ENCODE measurements at places on chromosomes 11 and 22. TPM values are rescaled to one million over a fixed set of nuclear protein-coding genes. Genes with fewer than 3 reads are reported as not detected.

DNA sequence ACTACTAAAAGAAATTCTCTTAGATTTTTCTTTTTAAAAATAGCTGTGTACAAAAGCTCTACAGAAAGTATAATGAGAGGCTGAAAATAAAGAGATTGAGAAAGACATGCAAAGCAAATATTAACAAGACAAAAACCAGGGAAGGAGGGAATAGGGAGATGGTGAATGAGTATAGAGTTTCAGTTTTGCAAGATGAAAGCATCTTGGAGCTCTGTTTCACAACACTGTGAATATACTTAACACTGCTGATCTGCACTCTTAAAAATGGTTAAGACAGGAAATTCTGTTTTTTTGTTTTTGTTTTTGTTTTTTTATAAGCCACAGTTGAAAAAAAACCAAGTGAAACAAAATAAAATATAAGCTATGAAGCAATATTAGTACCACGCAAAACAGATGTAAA is 5.5 kb downstream of the TMEM218 start:
- no peak for DNase-seq

DNA sequence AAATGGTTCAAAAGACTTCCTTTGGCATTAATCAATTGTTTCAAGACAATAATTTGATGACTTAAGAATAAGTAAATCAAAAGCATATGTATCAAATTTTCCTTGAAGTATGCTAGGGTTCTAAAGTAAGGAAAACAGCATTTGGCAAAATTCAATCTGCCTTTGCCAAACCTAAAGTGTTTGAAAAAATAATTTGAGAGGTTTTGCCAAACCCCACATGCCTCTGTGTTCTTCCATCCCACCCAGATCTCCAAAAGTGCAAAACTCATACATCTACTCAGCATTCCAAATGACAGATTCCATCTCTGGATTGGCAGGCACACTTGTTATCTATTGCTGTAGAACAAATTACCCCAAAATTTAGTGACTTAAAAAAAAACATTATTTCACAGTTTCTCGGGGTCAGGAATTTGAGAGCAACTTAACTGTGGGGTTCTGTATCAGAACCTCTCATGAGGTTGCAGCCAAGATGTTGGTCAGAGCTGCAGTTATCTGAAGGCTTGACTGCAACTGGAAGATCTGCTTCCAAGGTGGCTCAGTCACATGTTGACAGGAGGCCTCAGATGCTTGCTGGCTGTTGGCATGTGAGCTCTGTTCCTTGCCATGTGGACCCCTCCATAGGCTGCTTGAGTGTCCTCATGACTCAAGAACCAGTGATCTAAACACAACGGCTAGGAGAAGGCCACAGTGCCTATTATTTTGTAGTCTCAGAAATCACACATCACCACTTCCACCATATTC is 100.6 kb upstream of the ARHGAP42 start:
- DNase-seq = no peak

GRCh38 chr11:30488304-30488998 is 97.7 kb downstream of the MPPED2 start:
- DNase-seq = no peak

- no peak for DNase-seq
Observed at GRCh38 chr22:27815826-27816530, 14.4 kb upstream of the MN1 start.

- DNase-seq = no peak
Observed at GRCh38 chr11:61533401-61533800, 24.9 kb downstream of the LRRC10B start.

DNA sequence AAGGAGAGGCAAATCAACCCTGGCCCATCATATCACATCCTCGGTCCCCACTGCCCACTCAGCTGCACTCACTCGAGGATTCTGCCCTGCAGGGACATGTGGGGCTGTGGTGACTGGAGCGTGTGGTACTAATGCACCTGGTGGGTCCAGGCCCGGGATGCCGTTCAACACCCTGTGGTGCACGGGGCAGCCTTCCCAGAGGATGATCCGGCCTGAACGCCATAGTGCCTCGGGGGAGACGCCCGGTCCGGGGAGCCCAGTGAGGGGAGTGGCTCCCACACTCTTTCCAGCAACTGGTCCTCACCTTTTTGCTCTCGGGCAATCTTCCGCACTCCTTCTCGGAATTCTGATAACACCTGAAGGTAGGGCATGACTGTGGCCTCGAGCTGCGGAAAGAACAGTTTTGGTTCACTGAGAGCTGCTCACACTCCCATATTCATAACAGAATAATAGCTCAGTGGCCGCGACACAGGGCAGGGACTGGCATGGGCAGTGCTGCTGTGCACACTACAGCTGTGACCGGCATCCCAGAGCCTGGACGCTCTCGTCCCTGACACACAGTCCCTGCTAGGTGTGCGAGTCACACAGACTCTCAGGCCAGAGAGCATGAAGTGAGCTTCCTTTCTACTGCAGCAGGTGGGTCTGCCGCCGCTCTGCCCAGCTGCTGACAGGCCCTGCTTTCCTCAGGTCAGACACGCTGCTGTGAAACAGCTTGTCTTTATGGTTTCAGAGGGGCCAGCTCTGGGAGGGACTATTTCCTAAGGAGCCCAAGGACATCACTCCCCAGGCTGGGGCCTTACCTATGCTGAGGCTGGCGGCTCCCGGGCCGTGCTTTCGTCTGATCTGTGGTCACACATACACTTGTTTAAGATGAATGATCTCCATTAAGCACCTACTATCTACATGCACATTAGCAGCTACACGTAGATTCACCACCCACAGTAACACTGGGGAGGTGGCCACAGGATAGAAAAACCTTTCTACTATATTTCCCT is 20.1 kb upstream of the NAP1L4 start:
- no peak for DNase-seq

- no peak for DNase-seq
Observed at GRCh38 chr22:35377735-35378134, 3.2 kb upstream of the HMOX1 start.

DNA sequence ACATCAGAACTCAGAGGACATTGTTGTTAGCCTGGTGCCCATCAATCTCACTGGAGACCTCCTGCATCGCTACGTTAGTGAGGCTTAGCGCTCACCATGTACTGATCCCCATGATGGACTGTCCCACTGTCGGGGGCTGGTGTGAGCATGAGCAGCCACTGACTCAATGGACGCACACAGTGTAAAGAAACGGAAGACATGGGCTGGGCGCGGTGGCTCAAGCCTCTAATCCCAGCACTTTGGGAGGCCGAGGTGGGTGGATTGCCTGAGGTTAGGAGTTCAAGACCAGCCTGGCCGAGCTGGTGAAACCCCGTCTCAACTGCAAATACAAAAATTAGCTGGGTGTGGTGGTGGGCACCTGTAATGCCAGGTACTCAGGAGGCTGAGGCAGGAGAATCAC is 112.9 kb downstream of the CRYBB2 start:
- no peak for DNase-seq

DNA sequence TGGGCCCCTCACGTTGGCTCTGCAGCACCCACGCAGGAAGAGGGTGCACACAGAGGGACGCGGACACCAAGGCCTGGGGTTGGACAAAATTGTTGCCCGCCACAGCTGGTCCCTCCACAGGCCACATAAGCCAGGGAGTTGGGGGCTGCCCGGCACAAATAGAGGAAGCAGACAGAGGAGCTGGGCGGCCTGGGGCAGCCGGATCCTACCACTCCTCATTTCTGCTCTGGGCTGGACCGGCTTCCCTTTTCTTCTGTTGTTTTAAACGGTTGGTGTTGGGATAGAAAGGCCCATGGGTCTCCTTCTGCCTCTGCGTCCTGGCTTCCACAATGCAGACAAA is 36.4 kb upstream of the LINC01488 start:
- no peak for DNase-seq

GRCh38 chr11:122772945-122773344 is 65.4 kb upstream of the CRTAM start:
- DNase-seq = no peak

- DNase-seq = no peak
Observed at GRCh38 chr11:133318221-133318620, 214.1 kb downstream of the OPCML start.

GRCh38 chr11:85945296-85945695 is 90.1 kb downstream of the CCDC83 start:
- no peak for DNase-seq

- no peak for DNase-seq
Observed at GRCh38 chr22:42831712-42832111, 25.4 kb downstream of the ARFGAP3 start.

- no peak for DNase-seq
Observed at GRCh38 chr11:116654526-116654925, 118.3 kb downstream of the BUD13 start.

DNA sequence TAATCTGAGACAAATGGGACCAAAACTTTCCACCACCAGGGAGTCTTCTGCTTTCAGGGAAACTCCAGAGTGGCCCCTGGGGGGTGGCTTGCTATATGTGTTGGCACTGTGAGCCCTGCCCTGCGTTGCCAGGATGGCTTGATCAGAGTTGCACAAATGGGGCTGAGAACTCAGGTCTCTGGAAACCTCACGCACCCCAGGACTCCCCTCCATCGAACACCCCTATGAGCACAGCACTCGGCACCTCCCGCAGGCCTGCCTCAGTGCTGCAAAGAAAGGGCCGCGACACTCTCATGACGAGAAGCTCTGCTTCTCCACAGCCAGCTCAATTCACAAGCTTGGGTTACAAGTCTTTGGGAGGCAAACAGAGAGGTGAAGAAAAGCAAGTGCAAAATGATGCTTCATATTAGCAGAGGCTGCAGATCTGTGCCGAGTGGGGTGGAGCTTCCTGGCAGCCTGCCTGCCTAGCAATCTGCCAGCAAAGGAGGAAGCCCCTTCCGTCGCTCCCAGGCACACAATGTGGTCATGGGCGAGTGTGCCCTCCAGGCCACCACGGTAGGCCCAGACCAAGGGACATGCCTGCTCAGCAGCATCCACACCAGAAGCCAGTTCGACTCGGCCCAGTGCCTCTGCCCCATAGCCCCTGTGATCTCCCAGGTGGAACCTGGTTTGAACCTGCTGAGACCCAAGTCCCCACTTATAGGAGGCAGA is 55.7 kb downstream of the MYH9 start:
- DNase-seq = no peak

- no peak for DNase-seq
Observed at GRCh38 chr11:129947474-129947873, 52.1 kb upstream of the NFRKB start.

- DNase-seq = no peak
Observed at GRCh38 chr11:122030286-122030685, 85.7 kb downstream of the BLID start.

The TRIM49 gene
- total RNA-seq = not detected

The LRRC75B gene
- total RNA-seq = 24.6 TPM

The SMCO4 gene
- total RNA-seq = 25.9 TPM

The SEC14L6 gene
- total RNA-seq = 3.7 TPM

The LMNTD2 gene
- total RNA-seq = 19.3 TPM

The MMP8 gene
- total RNA-seq = not detected

The SPTBN2 gene
- 55.0 TPM for total RNA-seq

The KCNJ1 gene
- not detected for total RNA-seq

The OR2AG2 gene
- 0.48 TPM for total RNA-seq

The SLC35F2 gene
- 17.5 TPM for total RNA-seq

The FGF19 gene
- not detected for total RNA-seq

The PKNOX2 gene
- 39.9 TPM for total RNA-seq

The PATE4 gene
- total RNA-seq = not detected

The FGF3 gene
- total RNA-seq = not detected

All from progenitor cell of endocrine pancreas (in vitro differentiated cells).